Dermis microvascular lymphatic vessel endothelial cell (primary cell): ENCODE measurements at places on chromosomes 16 and 17.

DNA sequence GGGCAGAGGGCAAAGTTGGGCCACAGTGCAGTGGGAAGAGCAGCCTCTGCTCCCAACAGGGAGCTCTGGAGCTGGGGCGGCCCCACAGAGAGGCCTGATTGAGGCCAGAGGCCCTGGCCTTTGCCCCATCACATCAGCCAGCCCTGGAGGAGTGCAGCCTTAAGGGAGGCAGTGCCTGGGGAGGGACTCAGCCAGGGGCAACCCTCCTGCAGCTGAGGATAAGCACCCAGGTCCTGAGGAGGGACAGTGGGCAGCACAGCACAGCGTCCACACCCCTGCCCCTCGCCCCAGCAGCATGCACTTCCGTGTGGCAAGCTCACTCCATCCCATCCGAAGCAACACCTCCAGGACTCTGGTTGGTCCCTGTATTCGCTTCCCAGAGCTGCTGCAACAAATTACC is 61.9 kb upstream of the CBX4 start:
- no peak for DNase-seq

DNA sequence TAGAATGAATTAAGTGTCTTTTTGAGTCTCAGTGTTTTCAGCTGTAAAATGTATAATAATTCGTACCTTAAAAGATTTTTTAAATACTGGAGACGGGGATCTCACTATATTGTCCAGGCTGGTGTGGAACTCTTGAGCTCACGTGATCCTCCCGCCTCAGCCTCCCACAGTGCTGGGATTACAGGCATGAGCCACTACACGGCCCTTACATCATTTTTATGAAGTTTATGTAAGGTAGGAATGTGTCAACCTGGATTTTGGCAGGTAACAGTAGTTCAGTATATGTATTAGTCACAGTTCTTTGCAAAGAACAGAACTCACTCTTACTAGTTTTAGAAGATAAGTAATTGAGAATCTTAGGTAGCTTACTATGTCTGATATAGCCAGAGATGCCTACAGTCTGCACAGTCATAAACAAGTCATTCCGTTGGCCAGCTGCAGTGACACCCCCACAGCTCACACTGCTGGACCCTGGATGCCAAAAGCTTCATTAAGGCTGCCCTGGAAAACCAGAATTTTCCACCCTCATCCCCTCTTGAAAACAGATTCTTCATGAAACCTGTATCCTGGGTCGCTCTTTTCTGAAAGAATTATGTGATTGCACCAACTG is 583 bp upstream of the COX6A2 start:
- no peak for DNase-seq

GRCh38 chr17:18278867-18279266 is 18.4 kb downstream of the MIEF2 start:
- DNase-seq: no peak

GRCh38 chr17:47928415-47928814 is 13.0 kb upstream of the PNPO start:
- no peak for DNase-seq

DNA sequence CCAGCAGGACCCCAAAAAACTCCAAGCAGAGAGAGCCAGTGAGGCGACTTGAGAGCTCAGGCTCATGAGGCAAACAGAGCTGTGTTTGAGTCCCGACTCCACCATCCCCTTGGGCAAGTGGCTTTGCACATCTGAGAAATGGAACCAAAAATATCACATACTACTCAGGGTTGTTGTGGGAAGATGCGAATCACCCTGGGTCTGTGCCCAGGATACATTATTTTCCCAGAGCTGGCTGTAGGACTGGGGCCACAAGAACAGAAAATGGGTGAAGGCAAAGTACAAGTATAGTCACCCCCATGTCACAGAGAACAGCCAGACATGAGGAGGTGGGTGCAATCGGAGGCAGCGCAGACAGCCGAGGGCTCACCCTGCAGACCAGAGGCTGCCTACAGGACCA is 127.3 kb downstream of the GAS7 start:
- DNase-seq: no peak
